Activated CD4-positive, alpha-beta T cell treated with anti-CD3 and anti-CD28 coated beads, Interleukin-10, Interleukin-2, amounts not matched to agents 100 ng/mL and 50 ng/mL, durations not matched to agents 16 hours and 8 hours (primary cell): ENCODE measurements at places on chromosomes 11 and 22.

DNA sequence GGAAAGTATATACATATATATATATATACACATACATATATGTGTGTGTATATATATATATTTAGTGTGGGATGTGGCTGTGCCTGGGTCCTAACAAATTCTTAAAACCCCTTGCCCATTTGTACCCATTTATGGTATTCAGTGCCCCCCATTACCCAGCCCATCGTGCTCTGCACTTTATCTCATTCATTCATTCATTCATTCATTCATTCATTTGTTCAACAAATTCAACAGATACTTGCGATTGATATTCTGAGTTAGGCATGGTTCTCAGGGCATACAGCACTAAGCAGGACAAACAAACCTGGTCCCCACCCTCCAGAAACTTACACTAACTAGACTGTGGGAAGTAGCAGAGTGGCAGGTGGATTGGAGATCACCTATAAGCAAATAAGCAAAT lies 56.6 kb upstream of the LMO2 start:
- DNase-seq: no peak

- no peak for DNase-seq
Measured at GRCh38 chr11:58741127-58741526, 9.4 kb upstream of the GLYAT start.

DNA sequence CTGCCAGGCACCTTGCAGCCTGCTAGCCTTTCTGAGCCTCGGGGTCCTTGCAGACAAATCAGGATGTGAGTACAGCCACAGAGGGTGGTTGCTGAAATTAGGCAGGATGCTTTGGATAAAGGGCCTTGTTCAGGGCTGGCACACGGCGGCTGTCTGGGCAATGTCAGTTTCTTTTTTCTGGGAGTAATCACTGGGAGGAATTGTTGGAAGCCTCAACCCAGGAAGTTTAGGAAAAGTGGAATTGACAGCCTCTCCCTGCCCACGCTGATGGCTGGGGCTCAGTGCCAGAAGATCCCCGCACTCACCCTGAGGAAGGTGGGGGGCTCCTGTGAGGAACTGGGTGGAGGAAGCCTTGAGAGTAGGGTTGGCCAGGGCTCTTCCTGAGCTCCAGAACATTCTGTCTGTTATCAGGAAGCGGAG lies 37.4 kb downstream of the CD82 start:
- no peak for DNase-seq

DNA sequence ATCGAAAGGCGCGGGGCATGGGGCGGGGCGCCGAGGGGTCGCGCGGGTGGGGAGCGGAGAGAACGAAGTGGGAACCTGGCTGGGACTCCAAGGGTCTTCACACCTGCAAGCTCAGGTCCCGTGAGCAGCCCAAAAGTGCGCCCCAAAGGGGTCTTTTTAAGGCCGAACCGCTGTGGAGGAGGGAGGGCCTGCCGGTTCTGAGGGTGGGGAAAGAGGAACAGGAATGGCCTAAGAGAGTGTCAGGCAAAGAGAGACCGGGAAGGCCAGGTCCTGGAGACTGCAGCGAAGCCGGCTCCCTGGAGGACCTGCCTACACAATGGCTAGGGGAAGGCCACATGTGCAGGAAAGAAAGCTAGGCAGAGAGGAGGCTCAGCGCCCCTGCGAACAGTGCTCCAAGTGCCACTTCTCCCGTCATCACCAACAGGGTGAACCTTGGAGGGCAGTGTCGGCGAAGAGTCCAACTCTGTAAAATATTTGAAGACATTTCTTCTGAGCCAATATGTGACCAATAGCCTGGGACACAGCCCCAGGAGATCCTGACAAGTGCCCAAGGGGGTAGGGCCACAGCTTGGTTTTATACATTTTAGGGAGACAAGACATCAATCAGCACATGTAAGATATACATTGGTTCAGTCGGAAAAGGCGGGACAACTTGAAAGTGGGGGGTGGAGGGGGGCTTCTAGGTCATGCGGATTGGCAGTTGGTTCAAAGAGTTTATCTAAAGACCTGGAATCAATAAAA lies 710 bp upstream of the DGCR2 start:
- no peak for DNase-seq

DNA sequence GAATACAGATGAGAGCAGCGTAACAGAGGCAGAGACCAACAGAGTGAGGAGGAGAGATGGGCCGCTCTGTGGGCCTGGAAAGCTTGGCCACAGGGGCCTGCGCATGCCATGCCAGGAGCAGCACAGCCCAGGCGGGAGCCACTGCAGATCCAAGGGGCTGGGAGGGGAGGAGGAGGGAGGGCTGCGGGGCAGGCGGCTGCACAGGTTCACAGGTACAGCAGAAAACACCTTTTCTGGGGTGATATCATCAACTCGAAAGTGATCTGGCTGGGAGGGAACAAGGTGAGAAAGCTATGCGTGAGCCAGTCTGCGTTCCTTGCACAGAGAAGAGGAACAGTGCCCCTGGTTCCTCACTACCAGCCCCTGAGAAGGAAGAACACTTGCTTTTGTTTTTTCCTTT lies 14.8 kb downstream of the VPS37C start:
- no peak for DNase-seq

DNA sequence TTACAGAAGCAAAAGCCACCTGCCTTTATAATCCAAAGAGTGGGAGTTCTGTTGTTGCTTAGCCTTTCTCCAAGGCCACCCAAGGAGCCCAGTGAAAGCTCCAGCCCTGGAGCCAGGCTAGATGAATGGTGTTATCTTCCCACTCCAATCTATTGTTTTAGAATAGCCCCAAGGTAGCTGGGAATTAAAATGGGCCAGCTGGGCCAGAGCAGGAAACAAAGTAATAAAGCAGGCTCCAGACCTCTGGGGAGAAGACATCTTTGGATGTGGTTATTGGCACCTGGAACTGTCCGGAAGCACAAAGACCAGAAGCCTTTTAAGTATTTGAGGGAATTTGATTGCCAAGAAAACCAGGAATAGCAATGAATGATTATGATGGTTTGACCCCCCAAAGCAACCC lies 8.8 kb downstream of the C11orf96 start:
- DNase-seq: no peak

GRCh38 chr11:34157163-34157562 lies 51.7 kb downstream of the NAT10 start:
- no peak for DNase-seq

DNA sequence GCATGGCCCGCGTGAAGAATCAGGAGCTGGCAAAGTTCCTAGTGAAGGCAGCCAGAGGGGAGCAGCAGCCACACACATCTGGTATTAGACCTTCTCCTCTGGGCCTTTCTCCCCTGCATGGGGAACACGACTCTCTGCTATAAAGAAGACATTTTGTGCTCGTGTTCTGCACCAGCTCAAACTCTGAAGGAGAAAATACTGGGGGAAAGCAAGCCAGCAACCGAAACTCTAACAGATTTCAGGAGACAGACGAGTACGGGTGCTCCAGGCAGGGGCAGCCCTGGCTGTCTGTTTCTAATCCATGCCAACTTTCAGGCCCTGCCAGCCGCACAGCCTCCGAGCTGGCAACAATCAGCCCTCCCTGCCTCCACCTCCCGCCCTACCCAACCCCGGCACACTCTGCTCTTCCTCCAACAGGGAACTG lies 296.3 kb downstream of the BRD1 start:
- no peak for DNase-seq

DNA sequence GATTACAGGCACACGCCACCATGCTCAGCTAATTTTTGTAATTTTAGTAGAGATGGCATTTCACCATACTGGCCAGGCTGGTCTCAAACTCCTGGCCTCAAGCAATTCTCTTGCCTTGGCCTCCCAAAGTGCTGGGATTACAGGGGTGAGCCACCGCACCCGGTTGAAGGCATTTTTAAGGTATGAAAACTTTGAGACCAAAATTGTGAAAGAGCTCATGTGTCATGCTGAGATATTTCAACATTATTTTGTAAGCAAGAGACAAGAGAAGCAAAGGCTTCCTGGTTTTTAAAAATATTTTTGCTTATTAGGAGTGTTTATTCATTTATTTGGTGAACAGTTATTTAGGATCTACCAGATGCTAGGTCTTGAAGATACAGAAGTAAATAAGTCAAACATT lies 6.8 kb downstream of the NHERF4 start:
- no peak for DNase-seq

- DNase-seq: no peak
Measured at GRCh38 chr22:27207907-27208306, 550.5 kb downstream of the MIAT start.

- DNase-seq: no peak
Measured at GRCh38 chr11:17929171-17929570, 83.7 kb downstream of the SERGEF start.
